ENCODE measurements at places on chromosomes 2 and 18. TPM values are rescaled to one million over a fixed set of nuclear protein-coding genes. Genes with fewer than 3 reads are reported as not detected.

The SLC19A3 gene
- total RNA-seq = 1.8 TPM

The ANTXR1 gene
- 39.2 TPM for total RNA-seq

The CHRND gene
- total RNA-seq = 0.18 TPM

The SFTPB gene
- 1.7 TPM for total RNA-seq

DNA sequence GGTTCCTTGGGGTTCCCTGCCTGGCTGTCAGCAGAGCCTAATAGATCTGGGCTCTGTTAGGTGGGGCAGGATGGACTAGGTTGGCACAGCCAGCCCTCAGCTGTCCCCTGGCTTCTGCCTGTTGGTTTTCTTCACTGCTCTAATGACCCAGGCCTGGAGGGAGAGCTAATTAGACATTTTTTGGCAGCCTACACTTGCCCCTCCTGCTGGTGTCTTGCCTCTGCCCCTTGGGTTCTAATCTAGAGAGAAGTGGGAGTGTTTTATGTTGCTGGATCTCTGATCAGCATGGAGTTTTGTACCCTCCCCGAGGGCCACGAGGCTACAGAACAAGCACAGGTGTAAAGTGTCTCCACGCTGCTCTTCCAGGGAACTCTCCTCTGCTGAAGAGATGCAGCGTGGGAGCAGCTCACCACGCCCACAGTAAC, 199.4 kb upstream of the RASGRP3 start:
- no peak for DNase-seq

- DNase-seq = no peak
Observed at GRCh38 chr2:224749136-224749535, 33.0 kb upstream of the CCDC195 start.

GRCh38 chr2:138507267-138507666, 5.7 kb downstream of the SPOPL start:
- DNase-seq = no peak

- no peak for DNase-seq
Observed at GRCh38 chr2:205361272-205361671, 321.0 kb upstream of the NRP2 start.

GRCh38 chr2:200225951-200226350, 80.5 kb upstream of the SPATS2L start:
- DNase-seq = peak; percentile 19
